ENCODE measurements at places on chromosomes 1 and 21.

DNA sequence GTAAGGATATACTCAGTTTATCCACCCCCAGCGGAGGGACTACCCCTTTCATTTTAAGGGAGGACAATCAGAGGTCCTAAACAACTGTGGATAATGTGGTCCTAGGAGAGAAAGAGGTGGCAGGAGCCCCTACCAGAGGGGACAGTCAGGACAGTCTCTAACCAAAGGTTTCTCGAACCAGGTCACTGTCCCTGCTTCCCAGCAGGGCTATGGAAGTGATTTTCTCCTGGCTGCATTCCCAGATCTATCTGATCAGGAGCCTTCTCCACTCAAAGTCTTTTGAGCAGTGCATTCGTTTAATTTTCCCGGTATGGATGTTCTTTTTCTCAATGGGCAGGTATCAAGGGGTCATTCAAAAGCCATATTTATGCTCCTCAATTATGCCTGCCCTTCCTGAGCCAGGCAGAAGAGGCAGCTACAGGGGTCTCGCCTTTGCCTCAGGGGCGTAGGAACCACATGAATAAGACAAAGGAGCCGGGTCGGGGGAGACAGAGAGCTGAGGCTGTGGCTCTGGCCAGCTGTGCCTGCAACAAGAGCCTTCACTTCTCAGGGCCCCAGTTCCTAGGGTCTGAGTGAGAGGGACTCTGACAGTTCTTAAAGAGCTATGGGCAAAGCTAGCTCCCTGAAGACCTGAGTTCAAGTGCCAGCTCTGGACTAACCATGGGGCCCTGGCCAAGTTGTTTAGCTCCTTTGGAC, 62.5 kb upstream of the DMRTB1 start:
- no peak for DNase-seq

DNA sequence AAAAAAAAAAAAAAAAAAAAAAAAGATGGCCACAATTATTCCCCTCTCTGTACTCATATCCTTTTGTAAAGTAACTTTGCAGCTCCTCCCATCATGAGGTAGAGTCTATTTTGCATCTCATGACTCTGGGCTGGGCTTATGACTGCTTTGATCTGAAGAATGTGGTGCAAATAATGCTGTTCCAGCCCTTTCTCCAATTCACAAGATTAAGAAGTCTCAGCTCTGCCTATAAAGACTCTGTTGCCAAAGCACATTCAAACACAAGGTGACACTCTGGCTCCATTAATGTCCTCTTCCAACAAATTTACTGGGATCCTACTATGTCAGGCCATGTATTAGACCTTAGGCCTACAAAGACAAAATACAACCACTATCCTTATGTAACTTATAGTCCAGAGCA, 64.8 kb upstream of the PTCH2 start:
- DNase-seq: no peak

- DNase-seq: no peak
Measured at GRCh38 chr1:27153549-27153886, 1.4 kb downstream of the SLC9A1 start.

DNA sequence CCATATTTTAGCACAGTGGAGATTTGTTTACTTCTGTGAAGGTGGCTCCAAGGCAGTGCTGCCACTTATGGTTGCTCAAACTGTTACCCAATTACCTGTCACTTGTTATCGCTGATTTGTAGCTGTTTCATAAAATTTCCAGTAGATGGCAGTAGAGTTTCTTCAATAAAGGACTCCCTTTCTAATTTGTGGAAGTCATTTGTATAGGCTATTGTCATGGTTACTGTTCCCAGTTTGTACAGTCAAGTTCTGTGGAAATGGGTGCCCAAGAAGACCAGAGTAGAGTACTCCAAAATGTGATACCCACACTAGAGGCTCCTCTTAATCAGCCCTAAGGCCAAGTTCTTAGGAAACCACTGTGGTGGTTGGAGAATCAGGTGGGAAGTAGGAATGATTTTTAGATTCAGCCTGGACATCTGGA, 186.1 kb downstream of the CLEC20A start:
- peak; percentile 70 for DNase-seq

- no peak for DNase-seq
Measured at GRCh38 chr1:116766616-116767469, 12.6 kb downstream of the CD2 start.

DNA sequence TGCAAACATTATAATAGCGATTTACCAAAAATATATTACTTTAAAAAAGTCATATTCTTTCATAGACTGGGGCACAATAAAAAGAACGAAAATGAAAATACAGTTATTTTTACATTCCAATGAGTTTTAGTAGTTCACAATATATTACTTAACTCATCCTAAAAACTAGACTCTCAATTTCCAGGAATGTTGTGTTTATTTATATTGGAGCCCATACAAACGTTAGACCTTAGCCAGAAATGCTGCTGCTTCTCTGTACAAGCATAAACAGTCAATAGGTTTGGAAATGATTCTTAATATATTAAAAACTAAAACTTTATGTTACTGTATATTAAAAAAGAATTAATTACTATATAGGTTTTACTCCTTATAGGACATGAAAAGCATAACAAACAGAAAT, 302.3 kb downstream of the BRINP3 start:
- no peak for DNase-seq

DNA sequence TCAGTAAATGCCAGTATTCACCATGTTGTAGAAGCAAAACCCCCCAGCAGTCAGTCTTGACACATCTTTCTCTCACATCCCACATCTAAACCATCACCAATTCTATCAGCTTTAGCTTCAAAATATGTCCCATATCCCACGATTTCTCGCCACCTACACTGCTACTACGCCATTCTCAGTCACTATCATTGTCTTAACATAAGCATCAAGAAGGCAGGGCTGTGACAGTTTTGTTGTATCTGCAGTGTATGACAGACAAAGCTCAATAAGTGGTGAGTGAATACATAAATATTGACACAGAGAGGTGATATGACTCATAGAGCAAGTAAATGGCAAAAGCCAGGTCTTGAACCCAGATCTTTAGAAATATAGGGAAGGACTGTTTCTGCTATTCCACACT, 59.9 kb downstream of the JAK1 start:
- DNase-seq: no peak

DNA sequence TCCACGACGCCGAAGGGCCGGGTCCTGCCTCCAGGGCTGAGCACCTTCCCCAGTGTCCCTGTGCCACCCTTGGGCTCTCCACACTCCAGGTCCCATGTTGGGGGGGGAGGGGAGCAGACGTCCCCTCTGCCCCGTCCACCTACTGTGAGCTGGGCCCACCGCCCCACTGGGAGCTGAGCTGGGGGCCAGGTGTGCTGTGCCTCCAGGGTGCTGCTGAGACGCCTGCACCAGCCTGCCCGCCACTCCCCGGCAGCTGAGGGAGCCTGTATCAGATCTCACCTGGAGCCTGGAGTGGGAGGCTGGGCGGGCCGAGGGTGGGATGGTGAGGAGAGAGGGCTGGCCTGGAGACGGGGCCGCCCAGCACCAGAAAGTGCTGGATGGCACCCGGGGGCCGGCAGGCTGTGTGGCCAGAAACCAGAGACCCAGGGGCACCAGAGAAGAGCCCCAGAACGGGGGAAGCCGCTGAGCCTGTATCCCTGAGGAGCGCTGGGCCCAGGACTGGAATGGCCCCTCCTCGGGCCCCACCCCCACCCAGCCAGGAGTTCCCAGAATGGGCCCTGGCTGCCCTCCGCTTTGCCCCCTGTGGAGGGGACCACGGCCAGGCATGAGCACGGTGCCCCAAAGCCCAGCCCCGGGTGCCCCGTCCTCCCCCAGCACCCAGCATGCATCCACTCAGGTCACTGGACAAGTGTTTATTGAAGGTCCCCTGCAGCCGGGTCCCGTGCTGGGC, 3.4 kb downstream of the TNFRSF18 start:
- no peak for DNase-seq

DNA sequence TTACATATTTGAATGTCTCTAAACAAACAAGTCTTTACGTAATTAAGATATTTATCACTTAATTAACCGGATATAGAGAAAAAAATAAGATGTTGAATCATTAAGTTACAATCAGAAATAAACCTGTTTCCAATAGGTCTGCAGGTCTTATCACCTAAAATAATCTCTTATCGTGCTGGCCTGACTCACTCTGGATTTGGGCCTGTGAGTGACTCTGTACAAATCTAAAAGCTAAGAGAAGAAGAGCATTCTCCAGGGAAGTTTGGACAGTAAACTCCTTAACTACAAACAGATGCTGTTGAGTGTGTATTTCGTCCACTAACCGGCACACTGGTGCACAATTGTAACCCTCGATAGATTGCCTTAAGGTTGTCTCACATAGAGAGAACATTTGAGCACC, 25.3 kb downstream of the CEP104 start:
- DNase-seq: no peak

GRCh38 chr1:61081144-61081685, 1.1 kb upstream of the NFIA start:
- DNase-seq: no peak

DNA sequence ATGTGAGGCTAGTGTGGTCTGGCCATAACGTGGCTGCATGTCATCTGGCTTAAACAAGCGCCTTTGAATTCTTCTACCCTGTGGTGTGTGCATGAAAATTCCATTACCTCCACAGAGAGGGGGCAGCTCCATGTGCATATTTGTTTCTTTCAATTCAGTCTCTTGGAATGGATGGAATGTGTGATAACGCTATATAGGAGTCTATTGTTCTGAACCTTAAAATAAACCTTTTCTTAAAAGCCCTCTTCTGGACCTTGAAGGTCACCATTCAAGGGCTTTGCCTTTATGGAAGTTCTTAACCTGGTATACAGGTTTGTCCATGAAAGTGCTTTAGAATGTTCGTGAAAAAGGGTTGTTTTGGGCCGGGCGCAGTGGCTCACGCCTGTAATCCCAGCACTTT, 118.2 kb upstream of the ADGRL2 start:
- no peak for DNase-seq

- no peak for DNase-seq
Measured at GRCh38 chr1:234885601-234886000, 243.0 kb downstream of the TOMM20 start.

GRCh38 chr1:26702680-26703038, 6.8 kb downstream of the ARID1A start:
- no peak for DNase-seq

DNA sequence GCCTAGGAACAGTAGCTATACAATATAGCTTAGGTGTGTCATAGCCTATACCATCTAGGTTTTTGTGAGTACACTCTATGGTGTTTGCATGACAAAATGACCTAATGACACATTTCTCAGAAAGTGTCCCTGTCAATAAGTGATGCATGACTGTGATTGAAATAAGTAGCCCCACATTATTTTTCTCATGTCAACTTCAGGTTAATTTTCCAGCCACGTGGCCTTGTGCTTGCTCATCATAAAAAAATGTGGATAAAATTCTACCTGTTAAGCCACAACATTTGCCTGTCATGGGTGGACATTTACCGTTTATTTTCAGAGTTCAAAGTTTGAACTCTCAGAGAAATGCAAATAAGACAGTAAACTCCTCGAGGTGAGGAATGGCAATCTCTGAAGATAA, 5.5 kb downstream of the DISC1 start:
- no peak for DNase-seq

DNA sequence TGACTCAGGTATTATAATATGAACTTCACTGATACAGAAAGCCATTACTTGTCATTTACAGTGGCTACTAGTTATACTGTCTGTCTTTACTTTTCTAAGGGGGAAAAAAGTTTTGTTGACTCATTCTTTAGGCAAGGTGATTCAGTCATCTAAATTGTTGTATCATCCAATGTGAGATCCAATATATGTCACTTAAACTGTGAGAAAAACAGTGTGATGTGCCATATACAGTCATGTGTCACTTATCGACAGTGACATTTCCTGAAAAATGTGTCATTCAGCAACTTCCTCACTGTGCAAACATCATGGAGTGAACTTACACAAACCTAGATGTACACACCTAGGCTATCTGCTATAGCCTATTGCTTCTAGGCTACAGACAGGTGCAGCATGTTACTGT, 57.6 kb downstream of the KCNK2 start:
- no peak for DNase-seq

DNA sequence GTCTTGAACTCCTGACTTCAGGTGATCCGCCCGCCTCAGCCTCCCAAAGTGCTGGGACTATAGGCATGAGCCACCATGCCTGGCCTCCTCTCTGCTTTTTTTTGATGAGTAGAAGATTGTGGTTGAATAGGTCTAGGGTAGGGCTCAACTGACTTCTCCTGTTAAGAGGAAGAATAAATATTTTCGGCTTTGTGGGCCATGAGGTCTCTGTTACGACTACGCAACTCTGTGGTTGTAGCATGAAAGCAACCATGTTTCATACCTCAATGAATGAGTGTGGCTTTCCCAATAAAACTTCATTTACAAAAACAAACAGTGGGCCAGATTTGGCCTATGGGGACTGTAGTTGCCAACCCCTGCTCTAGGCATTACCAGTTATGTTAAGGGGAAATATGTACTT, 67.8 kb downstream of the NID1 start:
- DNase-seq: no peak

GRCh38 chr1:19437891-19438294, 47.4 kb downstream of the CAPZB start:
- DNase-seq: no peak

- no peak for DNase-seq
Measured at GRCh38 chr21:37503848-37504467, 137.4 kb downstream of the DYRK1A start.

DNA sequence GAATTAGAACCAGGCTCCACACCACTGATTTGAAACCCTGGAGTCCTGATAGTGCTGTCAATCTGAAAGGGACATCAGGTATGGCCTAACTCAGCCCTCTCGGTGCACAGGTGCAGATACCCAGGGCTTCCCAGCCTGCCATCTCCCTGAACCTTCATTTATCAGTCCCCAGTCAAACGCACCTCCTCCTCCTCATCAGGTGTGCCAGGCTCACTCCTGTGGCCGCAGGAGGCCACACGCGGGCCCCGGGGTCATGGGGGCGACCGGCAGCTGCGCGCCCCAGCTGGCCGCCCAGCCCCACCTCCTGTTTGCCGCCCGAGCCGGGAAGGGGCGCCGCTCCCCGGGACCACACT, 572 bp downstream of the FUCA1 start:
- no peak for DNase-seq

GRCh38 chr1:15090373-15090772, 63.2 kb upstream of the TMEM51 start:
- no peak for DNase-seq

DNA sequence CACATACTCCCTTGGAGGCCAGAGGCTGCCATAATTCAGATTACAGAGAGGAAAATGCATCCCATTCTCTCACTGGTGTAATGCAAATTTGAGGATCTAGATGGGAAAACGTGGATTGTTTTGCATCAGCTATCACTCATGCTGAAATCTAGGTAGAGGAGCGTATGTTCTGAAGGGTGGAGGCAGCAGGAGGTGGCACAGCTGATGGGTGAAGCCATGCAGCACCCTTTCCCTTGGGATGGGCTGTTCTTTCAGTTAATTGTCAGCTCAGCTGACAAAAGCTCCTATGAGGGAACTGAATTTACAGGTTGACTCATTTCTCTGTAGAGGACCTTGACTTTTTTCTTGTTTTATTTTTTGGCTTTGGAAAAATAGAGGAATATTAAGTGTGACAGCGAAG, 41.8 kb downstream of the CAMTA1 start:
- no peak for DNase-seq
